ENCODE measurements at places on chromosomes 2 and 18.

DNA sequence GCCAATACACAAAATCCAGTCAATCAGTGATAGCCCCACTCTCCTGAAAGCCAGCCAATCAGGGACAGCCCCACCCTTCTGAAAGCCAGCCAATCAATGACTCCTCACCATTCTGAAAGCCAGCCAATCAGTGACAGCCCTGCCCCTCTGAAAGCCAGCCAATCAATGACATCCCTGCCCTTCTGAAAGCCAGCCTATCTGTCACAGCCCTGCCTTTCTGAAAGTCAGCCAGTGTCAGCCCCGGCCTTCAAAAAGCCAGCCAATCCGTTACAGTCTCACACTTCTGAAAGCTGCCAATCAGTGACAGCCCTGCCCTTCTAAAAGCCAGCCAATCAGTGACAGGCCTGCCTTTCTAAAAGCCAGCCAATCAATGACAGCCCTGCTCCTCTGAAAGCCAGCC is 95.9 kb upstream of the HDAC4 start:
- no peaks in the 10 kb centered on the region for H3K4me1 ChIP-seq
- no peaks in the 10 kb centered on the region for H3K36me3 ChIP-seq
- peak; percentile 40 for DNase-seq
- no peak overlapping the region for H3K4me3 ChIP-seq
- peaks cover 3% of the 10 kb centered on the region for H3K27me3 ChIP-seq

DNA sequence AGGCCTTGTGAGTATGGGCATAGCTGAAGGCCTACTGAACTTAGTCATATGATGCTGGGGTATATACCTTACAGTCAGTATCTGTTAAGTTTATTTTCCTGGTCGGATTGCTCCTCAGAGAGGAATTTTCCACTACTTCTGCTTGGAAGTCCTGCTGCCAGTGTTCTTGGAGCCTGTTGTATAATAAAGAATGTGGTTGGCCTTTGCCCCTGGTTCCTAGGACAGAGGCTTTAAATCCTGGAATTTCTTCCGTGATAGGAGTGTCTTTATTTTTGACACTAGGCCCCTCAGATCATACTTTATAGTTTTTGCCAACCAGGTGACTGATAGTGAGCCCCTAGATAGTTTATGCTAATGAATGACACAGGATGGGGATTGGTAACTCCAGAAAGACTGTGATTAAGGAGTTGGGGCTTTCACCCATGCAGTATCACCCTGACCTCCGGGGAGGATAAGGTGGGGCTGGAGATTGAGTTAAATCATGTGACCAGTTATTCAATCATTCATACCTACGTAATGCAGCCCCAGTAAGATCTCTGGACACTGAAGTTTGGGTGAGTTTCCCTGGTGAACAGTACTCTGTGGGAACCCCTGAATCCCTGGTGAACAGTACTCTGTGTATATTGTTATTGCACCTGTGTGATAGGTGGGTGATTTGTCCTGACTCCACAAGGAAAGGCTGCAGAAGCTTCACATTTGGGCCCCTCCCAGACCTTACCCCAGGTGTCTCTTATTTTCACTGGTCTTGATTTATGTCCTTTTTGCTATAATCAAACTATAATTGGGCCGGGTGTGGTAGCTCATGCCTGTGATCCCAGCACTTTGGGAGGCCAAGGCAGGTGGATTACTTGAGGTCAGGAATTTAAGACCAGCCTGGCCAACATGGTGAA is 56.9 kb downstream of the COMMD1 start:
- H3K4me3 ChIP-seq: no peak overlapping the region
- H3K27ac ChIP-seq: no peak overlapping the region
- H3K27me3 ChIP-seq: no peaks in the 10 kb centered on the region
- H3K36me3 ChIP-seq: peaks cover 10% of the 10 kb centered on the region
- peaks cover 7% of the 10 kb centered on the region for H3K4me1 ChIP-seq

- no peak for DNase-seq
- H3K36me3 ChIP-seq: peaks cover 33% of the 10 kb centered on the region
- no peaks in the 10 kb centered on the region for H3K27me3 ChIP-seq
- H3K27ac ChIP-seq: no peak overlapping the region
- H3K4me1 ChIP-seq: no peaks in the 10 kb centered on the region
These were observed 78.9 kb downstream of the SRBD1 start for GRCh38 chr2:45532181-45532580.

DNA sequence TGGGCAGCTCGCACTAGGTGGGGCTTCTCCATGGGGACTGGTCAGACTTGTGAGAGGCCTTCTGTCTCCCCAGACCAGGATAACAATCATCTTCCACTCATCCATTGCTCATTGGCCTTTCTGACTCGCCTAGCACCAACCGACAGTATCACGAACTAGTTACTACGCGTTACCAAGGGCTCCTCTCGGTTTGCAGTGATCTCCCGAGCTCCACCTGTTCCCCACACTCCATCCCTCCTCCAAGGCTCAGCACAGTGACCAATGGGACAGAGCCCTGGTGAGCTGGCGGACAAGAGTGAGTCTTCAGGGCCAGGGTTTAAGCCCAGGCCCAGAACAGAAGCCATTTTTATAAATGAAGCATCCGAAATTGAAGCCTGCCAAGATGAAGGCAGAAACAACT is 42.8 kb upstream of the SMAD7 start:
- H3K4me3 ChIP-seq: no peak overlapping the region
- H3K27ac ChIP-seq: no peak overlapping the region
- no peak for DNase-seq
- peaks cover 17% of the 10 kb centered on the region for H3K4me1 ChIP-seq
- H3K27me3 ChIP-seq: no peaks in the 10 kb centered on the region

DNA sequence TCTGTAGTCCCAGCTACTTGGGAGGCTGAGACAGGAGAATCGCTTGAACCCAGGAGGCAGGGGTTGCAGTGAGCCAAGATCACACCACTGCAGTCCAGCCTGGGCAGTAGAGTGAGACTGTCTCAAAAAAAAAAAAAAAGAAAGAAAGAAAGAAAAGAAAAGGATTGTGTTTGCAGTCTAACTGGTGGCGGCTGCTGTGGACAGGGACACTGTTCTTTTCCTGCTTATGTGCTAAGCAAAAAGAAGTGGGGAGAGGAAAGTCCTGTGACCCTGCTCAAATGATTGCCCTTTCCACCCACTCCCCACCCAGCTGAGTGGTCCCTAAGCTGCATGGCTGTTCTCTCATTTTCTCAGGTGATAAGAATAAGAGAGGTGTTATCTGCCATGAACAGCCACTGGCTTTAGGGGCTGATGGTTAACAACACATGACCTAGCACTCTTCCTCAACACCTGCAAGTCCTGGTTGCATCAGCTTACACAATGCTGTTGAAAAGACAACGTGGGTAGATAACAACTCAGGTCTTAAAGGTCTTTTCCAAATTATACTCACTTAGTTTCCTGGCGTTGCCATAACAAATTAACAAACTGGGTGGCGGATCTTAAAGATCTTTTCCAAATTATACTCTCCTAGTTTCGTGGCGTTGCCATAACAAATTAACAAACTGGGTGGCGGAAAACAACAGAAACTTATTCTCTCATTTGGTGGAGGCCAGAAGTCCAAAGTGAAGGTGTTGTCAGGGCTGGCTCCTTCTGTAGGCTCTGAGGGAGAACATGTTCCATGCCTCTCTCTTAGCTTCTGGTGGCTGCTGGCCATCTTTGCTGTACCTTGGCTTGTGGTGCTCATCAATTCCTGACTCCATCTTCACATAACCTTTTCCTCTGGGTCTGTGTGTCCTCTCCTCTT is 90.3 kb upstream of the RTN4 start:
- peaks cover 5% of the 10 kb centered on the region for H3K4me1 ChIP-seq
- no peak overlapping the region for H3K4me3 ChIP-seq
- H3K27me3 ChIP-seq: no peaks in the 10 kb centered on the region
- no peak overlapping the region for H3K27ac ChIP-seq
- no peaks in the 10 kb centered on the region for H3K36me3 ChIP-seq
- DNase-seq: no peak

DNA sequence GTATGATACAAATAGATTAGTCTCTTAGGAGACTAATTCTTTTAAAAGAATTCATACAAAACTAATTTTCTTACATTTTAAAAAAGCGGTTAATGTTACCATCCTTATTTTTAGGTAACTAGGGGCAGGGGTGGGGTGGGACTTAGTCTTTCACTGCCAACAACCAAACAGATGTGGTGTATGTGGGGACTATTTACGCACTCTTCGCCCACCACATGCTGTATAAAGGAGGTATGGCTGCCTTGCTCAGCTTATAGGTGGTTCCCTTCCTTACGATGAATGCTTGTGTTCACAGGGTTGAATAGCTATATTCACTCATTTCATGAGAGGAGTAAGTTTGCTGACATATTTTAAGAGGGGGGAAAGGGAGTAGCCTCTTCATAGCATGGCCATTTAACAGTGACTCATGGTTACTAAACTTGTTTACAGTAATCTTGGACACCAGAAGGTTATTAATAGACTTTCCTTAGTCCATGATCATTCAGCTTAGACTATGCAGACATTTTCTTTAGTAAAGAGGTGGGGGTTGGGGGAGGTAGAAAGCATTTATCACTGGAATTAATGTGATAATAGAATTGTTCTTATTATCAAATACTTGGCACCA is 61.8 kb downstream of the CAB39 start:
- H3K27ac ChIP-seq: peak overlapping the region; percentile 39
- no peak overlapping the region for H3K4me3 ChIP-seq
- peaks cover 71% of the 10 kb centered on the region for H3K36me3 ChIP-seq
- DNase-seq: no peak
- H3K4me1 ChIP-seq: peaks cover 92% of the 10 kb centered on the region

- no peak overlapping the region for H3K27ac ChIP-seq
- no peaks in the 10 kb centered on the region for H3K36me3 ChIP-seq
- DNase-seq: no peak
- no peak overlapping the region for H3K4me3 ChIP-seq
- H3K27me3 ChIP-seq: peaks cover 3% of the 10 kb centered on the region
- no peaks in the 10 kb centered on the region for H3K4me1 ChIP-seq
These were observed 124.5 kb downstream of the CTIF start for GRCh38 chr18:48663096-48663930.

DNA sequence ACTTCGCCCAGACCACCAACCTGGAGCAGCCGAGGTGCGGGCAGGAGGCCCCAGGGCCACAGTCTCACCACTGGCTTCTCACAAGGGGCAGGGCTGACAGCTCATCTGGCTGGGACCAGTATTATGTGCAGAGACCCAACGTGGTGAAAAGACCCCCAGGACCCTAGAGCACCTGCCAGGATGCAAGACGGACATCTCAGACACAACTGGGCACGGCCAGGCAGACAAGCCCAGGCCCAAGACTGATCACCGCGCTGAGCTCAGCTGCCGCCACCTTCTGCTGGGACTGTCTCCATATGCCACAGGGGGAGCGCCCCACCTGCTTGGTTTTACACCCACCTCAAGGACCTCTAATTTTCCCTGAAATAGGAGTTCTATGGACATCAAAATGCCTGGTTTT is 23.2 kb downstream of the HDAC4 start:
- peaks cover 28% of the 10 kb centered on the region for H3K4me1 ChIP-seq
- H3K36me3 ChIP-seq: peaks cover 5% of the 10 kb centered on the region
- H3K27me3 ChIP-seq: no peaks in the 10 kb centered on the region
- no peak overlapping the region for H3K4me3 ChIP-seq

DNA sequence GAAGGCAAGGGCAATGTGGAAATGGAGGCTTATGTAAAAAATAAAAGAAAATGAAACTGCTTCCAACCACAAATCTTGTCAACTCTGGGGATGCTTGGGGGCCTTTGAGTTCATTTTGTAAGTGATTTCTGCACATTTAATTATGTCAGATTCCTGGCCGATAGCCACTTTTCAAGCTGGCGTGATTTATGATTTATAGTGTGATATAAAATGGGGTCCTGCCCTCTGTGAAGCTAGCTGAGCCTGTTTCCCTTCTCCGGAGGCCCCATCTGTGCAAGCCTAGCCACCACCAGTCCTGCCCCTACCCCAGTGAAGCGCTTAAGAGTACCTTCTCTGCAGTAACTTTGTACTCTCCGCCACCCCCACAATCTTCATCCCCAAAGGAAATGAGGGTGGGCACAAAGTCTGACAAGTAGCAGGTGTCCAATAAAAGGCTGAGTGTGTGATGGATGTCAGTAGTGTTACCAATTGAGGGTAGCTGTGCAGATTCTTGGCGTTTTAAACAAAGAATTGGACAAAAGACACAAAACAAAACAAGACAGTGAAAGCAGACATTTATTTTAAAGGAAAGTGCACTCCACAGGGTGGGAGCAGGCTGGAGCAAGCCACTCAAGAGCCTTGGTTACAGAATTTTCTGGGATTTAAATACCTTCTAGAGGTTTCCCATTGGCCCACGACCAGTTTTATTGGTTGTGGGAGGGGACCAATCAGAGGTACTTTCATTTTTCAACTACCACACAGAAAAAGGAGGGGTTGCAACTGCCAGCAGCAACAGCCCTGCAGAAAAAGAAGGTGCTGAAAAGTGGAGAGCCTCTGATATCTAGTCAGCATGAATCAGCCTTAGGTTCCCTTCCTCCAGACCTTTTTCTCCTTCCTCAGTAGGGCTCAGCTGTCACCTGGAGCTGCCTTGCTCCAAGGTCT is 39.0 kb upstream of the SIX3 start:
- H3K36me3 ChIP-seq: no peaks in the 10 kb centered on the region
- H3K4me3 ChIP-seq: no peak overlapping the region
- no peaks in the 10 kb centered on the region for H3K4me1 ChIP-seq
- no peak for DNase-seq

DNA sequence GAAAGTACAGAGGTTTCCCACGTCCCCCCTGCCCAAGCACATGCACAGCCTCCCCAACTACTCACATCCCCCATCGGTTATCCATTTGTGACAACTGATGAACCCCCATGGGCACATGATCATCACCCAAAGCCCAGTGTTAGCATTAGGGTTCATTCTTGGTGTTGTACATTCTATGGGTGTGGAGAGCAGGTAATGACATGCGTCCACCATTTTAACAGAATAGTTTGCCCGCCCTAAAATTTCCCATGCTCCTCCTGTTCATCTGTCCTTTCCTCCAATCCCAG is 74.3 kb downstream of the LONRF2 start:
- no peaks in the 10 kb centered on the region for H3K4me1 ChIP-seq
- DNase-seq: no peak
- no peak overlapping the region for H3K4me3 ChIP-seq
- H3K27ac ChIP-seq: no peak overlapping the region
- H3K27me3 ChIP-seq: peaks cover 3% of the 10 kb centered on the region
- no peaks in the 10 kb centered on the region for H3K36me3 ChIP-seq

- no peak overlapping the region for H3K27ac ChIP-seq
- no peaks in the 10 kb centered on the region for H3K27me3 ChIP-seq
- H3K4me3 ChIP-seq: no peak overlapping the region
- peaks cover 34% of the 10 kb centered on the region for H3K36me3 ChIP-seq
These were observed 397.3 kb downstream of the ARHGAP15 start for GRCh38 chr2:143526498-143526897.

Data from activated CD4-positive, alpha-beta T cell treated with anti-CD3 and anti-CD28 coated beads for 36 hours (primary cell).